HTR-8/SVneo (cell line): ENCODE measurements at places on chromosomes 2 and 18.

GRCh38 chr2:1256632-1257324, 156.5 kb upstream of the TPO start:
- DNase-seq = no peak

DNA sequence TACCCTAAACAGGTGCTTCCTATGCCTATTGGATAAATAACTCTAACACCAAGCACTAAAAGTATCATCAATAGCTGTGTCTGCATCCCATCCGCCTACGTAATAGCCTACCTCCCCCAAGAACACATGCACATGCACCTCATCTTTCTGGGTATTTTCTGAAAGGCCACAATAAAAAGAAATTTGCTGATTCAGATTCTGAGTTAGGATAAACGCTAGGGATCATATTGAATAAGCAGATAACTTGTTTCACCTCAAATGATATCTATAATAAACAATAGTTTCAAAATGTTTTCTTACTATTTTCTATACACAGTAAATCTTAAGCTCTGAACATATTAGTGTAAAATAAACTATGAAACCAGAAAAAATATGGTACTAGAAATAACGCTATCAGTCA, 112.9 kb downstream of the XIRP2 start:
- DNase-seq = no peak

DNA sequence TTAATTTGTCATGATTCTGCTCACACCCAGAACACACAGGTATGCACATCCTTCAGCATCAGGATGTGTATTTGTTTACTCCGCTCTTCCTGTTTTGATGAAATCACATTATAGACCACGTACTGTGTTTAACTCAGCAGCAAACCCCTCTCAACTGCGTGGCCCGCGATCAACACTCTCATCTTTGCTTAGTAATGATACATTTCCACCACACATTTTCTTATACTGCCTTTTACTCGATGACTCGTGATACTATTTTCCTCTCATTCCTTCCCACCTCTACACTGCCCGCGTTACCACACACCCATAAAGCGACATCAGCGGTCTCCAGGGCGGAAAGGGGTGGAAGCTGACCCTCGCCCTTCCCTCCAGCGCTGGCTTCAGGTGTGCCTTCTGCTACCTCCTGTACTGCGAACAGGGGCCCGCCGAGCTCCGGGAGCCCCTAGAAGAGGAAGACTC, 1.3 kb downstream of the NETO1 start:
- DNase-seq = no peak

DNA sequence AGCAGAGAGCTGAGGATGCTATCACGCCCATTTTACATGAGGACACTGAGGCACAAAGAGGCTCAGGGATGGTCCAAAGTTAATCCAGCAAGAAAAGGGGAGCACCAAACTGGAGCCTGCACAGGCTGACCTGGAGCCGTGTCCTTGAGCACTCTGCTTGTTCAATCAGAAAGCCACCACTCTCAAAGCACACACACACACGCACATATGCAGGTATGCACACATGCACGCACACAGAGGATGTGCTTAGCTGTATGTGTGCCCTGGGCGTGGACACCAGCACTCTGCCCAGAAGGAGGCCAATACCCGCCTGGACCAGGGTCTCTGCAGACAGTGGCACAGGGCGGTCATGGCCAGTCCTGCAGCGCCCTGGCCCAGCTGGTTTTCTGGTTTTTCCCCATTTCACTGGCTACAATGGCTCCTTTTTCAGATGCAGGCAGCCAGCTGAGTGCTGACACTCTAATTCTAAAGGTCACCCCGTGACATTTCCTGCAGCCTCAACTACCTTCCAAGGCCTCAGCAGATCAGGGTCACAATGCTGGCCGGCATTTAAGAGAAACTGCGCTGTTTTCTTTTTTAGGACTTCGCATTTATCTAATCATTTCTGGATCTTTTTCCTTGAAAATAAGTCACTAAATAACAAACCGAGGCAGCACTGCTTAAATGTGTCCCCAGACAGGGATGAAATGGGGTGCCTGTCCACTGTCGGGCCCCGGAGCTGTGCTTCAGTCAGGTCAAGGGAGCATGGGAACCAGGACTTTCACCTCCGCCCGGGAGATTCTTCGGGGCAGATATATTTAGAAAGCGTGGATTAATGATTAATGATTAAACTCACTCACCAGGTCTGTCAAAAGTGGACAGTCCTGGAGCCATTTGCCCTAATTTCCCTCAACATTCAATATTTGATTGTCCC, 104.5 kb downstream of the HDAC4 start:
- no peak for DNase-seq

DNA sequence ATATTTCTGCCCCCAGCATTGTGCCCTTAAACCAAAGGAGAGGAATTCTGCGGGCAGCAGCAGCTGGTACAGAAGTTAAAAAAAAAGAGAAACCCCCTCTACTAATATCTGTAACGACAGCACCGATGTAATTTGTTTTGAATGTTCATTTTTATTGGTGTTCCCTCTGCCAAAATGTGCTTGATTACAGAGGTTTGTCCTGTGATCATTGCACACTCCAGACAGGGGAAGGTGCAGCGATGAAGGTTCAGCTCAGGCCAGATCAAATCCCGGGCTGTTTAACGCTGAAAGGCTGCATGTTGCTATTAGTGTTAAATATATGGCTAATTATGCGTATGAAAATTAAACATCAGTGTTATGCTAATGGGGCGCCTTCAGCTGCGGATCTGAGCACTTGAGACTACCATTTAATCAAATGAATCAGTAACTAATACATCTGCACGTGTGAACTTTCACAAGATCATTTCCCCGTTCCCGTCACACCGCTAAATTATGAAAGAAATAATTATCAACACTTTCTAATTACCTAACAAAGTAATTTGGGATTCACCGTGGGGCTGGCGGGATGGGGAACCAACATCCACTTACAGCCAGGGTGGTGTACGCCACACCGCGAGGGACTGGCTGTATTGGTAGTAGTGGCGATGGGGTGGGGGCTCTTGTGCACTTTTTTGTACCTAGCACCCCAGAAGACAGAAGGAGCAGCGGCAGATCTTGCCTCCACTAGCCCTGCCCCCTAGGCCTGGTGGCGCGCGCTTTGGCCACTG, 1.5 kb upstream of the DLX1 start:
- no peak for DNase-seq

DNA sequence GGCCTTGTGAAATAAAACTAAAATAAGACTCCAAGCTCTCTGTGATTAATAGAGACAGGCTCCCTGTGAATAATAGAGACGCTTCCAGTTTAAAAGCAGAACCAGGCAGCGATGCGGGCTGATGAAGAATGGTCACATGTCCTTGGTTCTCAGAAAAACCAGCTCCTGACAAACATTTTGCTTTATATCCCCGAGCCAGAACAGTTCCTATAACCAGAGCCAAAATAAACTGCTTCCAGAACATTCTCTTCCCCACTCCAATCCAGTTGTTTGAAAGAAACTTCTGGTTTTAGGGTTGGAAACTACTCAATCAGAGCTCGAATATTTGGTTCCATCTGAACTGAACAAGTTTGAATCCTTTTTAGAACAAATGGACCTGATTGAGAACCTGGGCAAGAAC, 213.7 kb downstream of the TSN start:
- DNase-seq = no peak

DNA sequence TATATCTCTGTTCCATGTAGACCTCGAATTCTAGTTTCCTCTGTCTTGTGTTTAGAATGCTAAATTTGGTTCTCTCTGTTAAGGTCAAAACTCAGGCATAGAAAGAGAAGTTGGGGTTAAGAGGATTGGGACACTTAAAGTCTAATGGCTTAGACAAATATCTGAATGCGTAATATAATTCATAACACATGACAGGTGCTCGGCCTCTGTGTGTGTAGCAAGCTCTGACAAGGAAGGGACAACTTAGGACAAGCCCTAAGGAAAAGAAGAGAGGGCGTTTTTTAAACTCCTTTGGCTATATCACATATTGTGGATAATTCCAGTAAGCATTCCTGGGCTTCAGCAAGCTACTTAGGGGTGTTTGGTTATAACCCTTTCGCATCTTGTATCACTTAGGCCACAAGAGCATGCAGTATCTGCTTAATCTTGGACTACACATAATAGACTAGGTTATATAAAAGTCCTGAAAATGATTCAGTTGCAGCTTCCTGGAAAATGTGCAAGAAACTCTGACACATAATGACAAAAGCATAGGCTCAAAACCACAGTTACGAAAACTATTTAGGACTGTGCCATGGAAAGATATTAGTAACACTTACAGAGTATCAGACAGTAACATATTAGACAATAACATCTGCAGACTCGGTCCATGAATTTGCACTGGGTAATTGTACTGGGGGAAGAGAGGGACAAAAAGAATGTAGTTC, 16.1 kb upstream of the CREB1 start:
- peak; percentile 62 for DNase-seq

GRCh38 chr2:176392744-176393414, 123.6 kb downstream of the MTX2 start:
- no peak for DNase-seq
